ENCODE measurements at places on chromosomes 12 and 14. TPM values are rescaled to one million over a fixed set of nuclear protein-coding genes. Genes with fewer than 3 reads are reported as not detected.

Gene LMNTD1
- not detected for polyA plus RNA-seq

DNA sequence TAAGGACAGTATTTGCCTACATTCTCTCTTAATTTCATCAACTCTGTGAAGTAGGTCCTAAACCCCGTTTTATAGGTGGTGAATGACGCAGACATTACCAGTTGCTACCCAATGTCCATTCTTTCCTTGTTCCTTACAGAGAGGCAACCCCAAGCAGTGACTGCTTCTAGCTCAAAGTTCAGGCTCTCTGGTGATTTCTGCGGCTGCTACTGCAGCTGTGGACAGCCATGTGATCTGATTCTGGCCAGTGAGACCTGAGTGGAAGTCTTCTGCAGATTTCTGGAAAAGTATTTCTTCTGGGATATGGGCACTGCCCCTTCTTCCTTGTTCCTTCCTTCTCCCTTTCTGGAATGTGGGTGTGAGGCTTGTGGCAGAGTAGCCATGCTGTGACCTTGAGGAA lies 82.9 kb downstream of the ARF6 start:
- no peak for DNase-seq

- DNase-seq, result no peak
Observed at GRCh38 chr14:81437244-81437643, 37.1 kb upstream of the STON2 start.

DNA sequence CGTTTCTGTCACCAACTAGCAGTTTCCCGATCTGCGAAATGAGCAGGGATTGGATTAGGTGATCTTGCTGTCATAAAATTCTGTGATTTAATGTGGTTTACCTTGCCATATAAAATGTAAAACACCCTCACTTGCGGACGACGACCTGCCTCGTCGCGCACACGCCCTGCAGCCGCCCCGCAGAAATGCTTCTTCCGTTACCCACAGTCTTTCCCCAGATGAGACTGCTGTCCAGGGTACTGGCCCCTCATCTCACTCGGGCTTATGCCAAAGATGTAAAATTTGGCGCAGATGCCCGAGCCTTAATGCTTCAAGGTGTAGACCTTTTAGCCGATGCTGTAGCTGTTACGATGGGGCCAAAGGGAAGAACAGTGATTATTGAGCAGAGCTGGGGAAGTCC lies 17.7 kb upstream of the FOXJ2 start:
- no peak for DNase-seq

DNA sequence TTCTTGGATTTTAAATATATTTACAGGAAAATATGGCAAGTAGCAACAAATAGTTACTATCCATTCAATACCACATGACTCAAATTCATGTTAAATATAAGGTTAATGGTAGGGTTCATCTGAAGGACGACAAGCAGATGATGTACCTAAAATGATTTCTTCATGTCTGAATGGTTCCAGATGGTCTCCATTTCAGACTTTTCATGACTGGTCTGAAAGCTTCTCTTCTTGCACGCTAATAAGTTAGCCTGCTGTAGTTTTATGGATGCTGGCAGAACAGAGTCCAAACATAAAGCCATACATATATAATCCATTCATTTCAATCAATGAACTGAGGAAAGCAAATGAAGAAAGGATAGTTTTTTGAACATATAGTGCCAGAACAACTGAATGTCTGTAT lies 257.0 kb upstream of the MGAT4C start:
- DNase-seq, result no peak

All from H1 (cell line).